Inflammatory macrophage treated with lipopolysaccharide for 1 hour (primary cell): ENCODE measurements at places on chromosomes 5 and 9.

GRCh38 chr5:14440223-14440581 is 141.4 kb upstream of the OTULINL start:
- no peak for DNase-seq

GRCh38 chr5:7995688-7996294 is 126.8 kb downstream of the MTRR start:
- DNase-seq, result no peak

DNA sequence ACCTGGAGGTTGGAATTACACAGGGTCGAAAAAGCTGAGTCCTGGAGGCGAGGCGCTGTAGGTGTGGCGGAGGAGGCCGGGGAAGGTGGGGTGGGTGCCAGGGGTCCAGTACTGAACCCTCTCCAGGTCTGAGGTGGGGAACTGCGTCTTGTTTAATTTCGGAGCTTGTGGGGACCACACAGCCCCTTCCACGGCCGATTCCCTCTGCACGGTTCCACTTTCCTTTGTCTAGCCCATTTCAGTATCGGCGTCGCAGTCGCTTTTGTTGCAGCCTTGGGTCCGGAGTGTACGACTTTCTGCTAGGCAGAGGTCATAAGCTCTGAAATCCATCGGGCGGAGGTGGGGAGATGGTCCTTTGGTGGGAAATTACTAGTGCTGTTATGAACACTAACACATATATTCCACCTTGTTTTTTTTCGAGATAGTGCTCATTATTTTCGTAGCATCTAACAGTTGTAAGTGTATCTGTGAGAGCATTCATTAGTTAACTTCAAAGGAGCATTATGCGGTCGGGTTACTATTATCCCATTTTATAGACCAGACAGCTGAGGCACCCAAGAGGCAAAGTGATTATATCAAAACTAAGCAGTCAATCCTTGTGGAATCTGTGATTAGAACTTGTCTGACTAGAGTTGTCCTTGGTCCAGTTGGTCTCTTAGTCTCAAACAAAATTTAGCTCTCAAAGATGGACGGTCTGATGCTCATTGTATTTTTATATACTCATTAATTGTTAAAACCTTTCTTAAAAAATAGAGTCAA is 737 bp downstream of the RNF180 start:
- DNase-seq, result no peak

GRCh38 chr5:173742432-173742816 is 126.0 kb upstream of the BOD1 start:
- peak; percentile 63 for DNase-seq

GRCh38 chr5:142411656-142412425 is 87.0 kb upstream of the SPRY4 start:
- no peak for DNase-seq

GRCh38 chr5:149367249-149367971 is 9.6 kb downstream of the PCYOX1L start:
- peak; percentile 71 for DNase-seq

DNA sequence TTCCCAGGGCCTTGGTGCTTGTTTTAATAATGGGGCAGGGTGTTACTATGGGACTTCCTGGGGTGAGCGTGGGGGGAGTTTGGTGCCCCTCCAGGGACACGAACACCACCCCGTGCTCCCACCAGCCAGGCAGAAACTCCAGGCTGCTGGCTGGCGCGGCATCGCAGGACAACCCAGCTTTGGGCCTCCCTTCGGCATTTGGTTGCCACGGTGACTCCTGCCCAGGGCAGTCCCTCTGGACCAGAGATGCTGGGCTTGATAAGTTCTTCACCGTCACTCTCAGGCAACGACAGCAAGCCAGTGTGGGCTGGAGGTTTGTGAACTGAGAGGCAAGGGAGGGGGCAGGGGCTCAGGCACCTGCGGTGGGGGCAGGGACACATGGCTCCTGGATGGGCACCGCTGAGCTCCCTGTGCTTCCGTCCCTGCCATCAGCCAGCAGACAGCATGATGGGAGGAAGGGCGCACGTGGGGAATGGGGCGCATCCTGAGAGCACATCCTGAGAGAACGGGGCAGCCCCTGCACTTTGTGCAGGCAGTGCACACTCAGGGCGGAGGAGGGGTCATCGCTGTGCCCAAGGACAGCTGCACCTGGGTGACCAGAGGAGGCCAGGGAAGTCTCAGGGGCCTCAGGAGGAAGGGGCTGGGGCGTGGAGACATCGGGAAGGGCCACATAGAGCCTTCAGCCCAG is 116.4 kb downstream of the RXRA start:
- DNase-seq, result no peak

DNA sequence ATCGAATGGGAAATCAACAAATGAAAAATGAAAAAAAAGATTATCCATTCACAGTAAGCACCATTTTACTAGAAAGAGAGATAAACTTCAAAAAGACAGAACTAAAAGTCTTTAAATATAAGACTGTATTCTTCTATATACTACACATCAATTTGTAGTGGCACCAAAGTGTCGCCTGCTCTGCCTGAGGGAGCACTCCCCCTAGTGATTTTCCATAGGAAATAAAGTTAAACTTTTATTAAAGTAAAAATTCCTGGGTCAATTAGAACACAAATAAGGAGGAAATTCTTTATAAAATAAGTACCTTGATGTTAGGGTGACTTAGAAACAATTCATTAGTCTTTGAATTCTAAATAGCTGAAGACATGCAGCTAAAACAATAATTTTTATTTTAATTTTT is 9.7 kb downstream of the RAD1 start:
- no peak for DNase-seq

DNA sequence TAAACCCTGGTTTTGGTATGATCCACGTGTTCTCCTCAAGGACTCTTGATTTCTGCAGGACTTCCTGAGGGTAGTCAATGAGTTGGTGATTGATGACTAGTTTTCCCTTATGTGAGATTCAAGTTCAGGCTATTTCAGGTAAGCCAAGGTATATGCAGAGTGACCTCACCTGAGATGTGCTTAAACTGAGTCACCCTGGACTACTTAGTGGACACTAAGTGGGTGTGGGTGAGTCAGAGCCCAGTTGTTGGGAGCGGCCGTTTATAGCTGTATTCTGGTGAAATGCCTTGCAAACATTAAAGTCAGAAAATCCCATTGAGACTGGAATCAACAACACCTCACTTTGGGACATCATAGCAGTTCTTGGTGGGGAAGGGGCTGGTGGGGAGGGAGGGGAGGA is 62.9 kb downstream of the SLC28A3 start:
- no peak for DNase-seq

GRCh38 chr9:130663258-130663976 is 977 bp upstream of the PRDM12 start:
- DNase-seq, result no peak

GRCh38 chr9:28293369-28294090 is 720.2 kb upstream of the C9orf72 start:
- DNase-seq, result no peak

DNA sequence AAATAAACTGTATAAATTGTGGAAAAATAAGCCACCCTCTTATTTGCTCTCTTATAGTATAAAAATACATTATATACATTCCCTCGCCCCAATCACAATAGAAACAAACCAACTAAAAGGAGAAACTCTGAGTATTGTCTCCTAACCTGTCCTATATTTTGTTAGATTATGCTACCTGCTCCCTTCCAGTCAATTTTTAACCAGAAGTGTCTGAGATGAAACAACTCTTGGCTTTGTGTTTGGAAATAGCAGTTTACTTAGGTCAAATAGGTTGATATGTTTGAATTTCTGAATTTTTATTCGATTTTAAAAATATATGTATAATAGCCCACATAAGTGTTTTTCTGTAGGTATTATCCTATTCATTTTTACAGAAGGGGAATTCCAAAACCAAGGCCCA is 475.0 kb upstream of the ZNF462 start:
- no peak for DNase-seq

GRCh38 chr5:131019601-131020315 is 145.3 kb downstream of the HINT1 start:
- no peak for DNase-seq

- no peak for DNase-seq
Measured at GRCh38 chr9:16434526-16434925, 435.9 kb downstream of the BNC2 start.

DNA sequence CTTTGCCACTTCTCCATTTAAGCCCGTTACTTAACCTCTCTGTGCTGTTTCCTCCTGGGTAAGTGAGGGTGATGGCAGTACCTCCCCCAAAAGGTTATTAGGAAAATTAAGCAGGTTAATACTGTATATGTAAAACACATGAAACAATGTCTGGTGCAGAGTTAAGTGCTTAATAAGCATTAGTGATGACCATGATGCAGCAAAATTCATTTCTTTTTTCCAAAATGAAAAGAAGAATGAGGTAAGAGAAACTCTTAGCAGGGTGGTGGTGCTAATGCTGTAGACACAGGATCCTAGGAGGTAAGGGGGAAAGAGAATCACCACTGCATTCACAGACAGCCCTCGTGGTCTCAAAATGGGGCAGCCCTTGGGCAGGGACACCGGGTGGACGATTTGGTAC is 115.1 kb upstream of the RAI14 start:
- DNase-seq, result no peak

DNA sequence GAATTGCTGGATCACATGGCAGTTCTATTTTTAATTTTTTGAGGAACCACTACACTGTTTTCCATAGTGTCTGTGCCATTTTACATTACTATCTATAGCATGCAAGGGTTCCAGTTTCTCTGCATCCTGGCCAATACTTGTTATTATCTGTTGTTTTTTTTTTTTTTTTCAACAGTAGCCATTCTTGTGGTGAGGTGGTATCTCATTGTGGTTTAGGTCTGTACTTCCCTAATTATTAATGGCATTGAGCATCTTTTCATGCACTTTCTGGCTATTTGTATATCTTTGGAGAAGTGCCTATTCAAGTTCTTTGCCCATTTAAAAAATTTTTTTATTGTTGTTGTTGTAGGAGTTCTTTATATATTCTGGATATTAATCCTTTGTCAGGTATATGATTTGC is 97.7 kb downstream of the GDNF start:
- DNase-seq, result no peak

- DNase-seq, result no peak
Measured at GRCh38 chr5:42858031-42858643, 46.4 kb upstream of the SELENOP start.
